Tongue (tissue), 3 donors: ENCODE measurements at places on chromosomes 7 and 10. TPM values are rescaled to one million over a fixed set of nuclear protein-coding genes. Genes with fewer than 3 reads are reported as not detected.

GRCh38 chr10:90889636-90890035 lies 17.9 kb downstream of the RPP30 start:
- DNase-seq = no peak

DNA sequence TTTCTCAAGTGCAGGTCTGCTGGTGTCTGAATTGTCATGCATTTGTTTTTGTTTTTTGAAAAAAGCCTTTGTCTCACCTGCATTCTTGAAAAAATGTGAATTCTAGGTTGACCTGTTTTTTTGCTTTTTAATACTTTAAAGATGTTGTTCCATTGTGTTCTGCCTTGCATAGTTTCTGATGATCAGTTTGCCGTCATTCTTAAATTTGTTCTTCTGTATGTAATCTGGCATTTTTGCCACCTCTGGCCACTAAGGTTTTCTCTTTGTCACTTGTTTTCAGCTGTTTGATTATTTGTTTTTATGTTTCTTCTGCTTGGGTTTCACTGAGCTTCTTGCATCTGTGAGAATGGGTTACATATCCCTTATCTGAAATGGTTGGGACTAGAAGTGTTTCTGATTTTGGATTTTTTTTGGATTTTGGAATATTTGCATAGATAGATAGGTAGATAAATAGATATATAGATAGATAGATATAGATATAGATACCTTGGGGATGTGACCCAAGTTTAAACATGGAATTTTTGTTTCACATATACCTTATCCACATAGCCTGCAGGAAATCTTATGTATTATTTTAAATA lies 16.5 kb downstream of the MGMT start:
- no peak for DNase-seq

- DNase-seq = no peak
Measured at GRCh38 chr10:33010132-33011037, 52.4 kb upstream of the ITGB1 start.

The DNAJC2 gene
- total RNA-seq = 18.0 TPM

The ZNF467 gene
- total RNA-seq = 4.2 TPM

The LIPF gene
- total RNA-seq = not detected
